Activated CD4-positive, CD25-positive, alpha-beta regulatory T cell (primary cell): ENCODE measurements at places on chromosomes 4 and X.

- no peak for DNase-seq
These were observed 3.4 kb downstream of the AIFM1 start for GRCh38 chrX:130162094-130162735.

GRCh38 chr4:105679186-105679585 lies 29.3 kb downstream of the INTS12 start:
- DNase-seq: no peak

GRCh38 chrX:29728639-29729038 lies 486.7 kb upstream of the MAGEB2 start:
- no peak for DNase-seq

GRCh38 chr4:48578132-48578968 lies 88.3 kb downstream of the ZAR1 start:
- DNase-seq: peak; percentile 4

DNA sequence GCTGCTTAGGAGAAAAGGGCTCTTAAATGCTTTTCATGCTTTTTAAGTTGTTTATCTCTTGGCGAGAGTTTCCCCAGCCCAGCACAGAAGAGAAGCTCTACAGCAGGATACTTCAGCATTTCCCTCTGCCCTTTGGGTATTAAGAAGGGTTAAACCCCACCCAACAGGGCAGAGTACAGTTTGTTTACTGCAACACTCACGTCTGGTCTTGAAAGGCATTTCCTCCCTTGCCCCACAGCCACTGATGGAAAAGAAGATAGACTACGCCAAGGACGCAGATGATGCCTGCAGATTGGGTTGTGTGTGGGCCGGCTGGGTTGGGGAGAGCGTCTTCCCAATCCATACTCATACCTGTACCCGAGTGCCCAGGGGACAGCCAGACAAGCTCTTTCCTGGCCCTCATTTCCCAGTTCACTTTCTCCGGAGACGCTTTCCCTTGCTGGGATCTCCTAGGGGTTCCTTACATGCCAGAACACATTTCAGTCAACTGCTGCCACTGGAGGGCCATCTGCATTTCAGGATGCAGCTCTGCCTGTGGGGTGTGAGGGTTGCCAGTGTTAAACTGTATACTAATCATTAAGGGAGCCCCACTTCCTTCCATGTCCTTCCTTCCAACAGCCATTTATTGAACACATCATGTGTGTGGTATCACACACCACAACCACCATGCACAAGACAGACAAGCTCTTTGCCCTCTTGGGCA lies 96.5 kb upstream of the DHX15 start:
- no peak for DNase-seq

- no peak for DNase-seq
These were observed 723 bp downstream of the WDFY3 start for GRCh38 chr4:84965553-84966381.

DNA sequence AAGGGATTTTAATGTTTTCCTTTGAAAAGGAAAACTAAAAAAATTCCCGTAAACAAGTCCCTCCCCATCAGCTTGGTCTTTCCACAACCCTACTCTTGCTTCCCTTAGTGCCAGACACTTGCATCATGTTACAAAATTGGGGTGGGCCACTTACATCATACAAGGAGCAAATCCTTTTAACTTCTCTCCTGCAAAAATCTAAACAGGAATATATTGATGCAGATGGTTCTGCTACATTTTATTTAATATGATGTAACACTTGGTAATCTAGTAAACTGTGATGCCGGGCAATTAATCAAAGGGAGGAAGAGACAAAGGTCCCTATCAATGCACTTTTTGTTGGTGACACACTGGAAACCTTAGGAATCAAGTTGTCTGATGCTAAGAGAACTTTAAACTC lies 125.3 kb downstream of the UBE2K start:
- DNase-seq: no peak

DNA sequence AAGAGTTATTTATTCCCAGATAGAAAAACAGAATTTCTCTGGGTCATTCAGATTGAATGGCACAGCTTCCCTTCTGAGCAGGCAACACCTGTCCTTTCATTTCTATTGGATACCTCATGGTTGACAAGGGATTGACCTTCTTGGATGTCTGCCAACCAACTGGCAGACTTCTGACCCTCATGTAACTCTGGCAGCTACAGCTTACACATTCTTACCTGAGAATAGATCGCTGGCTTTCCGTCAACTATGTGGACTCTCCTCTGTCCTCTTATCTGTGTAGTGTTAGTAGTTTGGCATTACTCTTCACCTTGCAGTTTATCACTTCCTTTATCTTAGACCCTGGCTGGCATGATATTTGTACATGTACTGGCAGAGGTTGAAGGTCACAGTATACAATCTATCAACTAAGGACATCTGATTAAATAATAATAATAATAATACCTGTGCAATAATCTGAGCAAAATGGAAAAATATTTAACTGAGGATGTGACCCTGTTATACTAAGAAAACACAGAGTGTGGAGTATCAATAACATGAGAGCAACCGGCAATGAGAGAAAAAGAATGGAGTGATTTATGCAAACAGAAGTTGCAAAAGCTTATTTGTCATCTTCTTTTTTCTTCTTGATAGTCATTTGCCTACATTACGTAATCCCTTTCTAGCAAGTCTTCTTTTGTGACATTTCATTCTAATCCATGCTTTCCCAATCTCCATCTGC lies 1118.2 kb downstream of the ARAP2 start:
- DNase-seq: no peak

GRCh38 chrX:137072396-137072795 lies 38.6 kb upstream of the GPR101 start:
- no peak for DNase-seq

GRCh38 chrX:37455381-37455780 lies 106.2 kb downstream of the PRRG1 start:
- DNase-seq: no peak

DNA sequence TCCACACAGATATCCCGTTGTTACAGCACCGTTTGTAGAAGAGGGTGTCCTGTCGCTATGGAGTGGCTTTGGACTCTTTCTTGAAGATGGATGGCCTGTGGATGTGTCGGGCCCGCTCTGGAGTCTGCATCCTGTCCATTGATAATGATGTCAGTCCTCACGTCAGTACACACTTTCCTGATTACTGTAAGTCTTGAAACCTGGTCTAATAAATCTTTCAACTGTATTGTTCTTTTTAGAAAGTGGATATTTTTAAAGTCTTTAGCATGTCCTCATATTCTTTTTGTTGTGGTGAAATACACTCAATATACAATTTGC lies 14.9 kb downstream of the MSANTD1 start:
- no peak for DNase-seq

DNA sequence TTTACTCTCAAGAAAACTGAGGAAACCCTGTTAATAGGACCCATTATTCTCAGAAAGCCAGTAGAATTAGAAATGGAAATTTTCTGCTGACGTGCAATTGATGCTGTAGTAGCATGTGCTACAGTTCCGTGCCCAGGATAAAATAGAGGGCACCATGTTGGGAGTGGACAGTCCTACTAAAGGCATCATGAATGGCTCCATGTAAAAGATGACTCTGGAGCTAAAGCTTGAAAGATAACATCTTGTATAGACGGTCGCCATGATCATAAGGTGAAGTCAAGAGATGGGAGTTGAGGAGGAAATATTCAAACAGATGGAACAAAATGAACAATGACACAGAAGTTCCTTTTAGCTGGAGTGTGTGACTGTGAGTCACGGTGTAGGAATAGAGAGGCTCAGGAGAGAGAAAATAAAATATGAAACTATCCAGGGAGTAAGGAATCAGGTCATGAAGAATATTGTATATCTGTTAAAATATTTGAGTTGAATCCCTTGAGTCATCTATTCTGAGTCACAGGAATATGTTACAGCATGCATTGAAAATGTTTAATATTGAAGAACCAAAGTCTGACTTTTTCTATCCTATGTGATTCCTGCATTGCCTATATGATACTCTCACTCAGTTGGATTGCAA lies 31.8 kb downstream of the ANXA10 start:
- no peak for DNase-seq

DNA sequence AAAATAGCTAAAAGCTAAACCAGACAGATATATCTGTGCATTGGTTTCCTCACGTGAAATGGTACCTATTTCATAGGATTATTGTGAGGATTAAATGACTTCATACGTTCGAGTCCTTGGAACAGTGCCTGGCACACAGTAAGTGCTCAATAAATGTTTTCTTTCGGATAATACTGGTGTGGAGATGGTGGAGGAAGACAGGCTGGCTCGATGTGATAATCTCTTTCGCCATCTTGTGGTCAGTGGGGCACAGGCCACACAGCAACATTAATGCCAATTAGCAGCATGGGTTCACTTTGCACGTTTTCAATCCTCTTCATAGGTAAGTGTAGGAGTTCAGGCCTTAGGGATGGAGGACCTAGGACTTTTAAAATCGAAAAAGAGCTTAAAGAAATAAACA lies 9.3 kb downstream of the PAGE4 start:
- no peak for DNase-seq

- no peak for DNase-seq
These were observed 51.1 kb downstream of the SEC24D start for GRCh38 chr4:118784776-118785175.

DNA sequence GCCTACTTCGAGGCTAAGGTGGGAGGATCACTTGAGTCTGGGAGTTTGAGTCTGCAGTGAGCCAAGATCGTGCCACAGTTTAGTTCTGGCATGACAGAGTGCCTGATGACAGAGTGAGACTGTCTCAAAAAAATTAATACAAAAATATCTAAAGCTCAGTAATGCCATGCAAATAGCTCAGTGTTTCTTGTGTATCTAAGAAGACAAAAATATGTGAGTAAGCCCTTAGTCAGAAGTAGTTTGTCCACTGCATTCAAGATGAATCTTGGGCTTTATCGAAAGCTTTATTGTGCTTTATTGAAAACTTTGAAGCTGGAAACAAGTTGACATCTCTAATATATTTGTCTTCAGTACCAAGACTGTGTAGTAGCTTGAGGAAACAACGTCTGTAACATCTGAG lies 115.9 kb downstream of the GPAT3 start:
- DNase-seq: no peak

DNA sequence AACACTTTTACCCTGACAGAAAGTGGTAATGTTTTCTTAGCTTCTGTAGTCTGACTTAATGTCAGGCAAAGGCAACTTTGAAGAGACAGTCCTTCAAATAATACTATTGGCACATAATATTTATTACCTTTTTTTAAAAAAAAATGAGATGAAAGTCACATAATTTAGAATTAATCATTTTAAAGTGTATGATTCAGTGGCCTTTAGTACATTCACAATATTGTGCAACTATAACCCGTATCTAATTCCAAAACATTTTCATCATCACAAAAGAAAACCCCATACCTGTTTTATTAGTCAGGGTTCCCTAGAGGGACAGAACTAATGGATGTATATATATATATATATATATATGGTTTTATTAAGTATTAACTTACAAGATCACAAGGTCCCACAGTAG lies 94.8 kb upstream of the TEX13A start:
- no peak for DNase-seq

DNA sequence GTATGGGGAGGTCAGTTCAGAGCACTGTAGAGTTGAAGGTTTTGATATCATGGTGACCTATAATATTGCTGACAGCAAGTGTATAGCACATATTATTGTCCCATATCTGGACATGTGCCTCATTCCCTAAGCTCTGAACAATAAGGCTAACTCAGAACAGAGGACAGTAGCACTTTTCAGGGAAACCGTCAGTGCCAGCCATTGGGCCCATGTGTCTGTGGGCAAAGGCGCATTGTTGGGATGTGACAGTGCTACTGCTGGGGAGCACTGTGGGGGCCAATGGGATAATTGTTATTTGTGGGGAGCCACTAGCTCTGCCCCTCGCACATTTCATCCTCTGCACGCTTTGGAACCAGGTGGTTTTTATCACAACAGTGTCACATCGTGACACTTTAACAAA lies 136.2 kb downstream of the ELOVL6 start:
- no peak for DNase-seq

DNA sequence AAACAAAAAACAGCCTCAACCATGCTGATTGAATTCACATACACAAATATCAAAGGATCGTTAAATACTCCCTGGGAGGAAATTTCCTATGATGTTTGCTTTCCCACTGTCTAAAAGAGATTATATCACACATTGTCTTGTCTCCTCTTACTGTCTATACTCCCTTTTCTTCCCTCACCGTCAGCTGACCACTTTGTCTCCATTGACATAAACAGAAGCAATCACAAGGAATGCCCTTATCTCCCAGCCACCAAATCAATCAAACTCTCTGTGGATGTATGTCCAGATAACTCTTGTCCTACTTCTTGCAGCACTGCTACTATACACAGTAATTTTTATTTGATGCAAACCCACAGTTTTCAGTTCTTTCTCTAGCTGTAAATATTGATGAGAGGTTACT lies 12.2 kb upstream of the NUDT9 start:
- no peak for DNase-seq

DNA sequence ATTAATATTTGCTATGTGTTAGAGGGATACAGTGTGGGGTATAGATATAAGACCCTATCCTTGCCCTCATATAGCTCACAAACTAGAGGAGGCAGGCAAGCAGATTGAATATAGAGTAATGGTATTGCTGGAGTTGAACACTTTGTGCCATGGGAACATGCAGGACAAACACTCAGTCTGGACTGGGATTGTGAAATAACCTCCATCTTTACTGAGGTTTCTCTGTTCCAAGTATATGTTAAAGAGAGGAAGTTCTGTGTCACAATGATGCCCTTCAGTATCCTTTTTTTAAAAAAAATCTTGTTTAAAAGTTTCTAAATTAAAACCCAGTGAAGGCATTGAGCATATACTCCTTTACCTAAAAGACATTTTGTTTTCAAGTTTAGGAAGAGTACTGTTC lies 8.7 kb downstream of the FABP2 start:
- no peak for DNase-seq

- no peak for DNase-seq
These were observed 18.6 kb downstream of the STK32B start for GRCh38 chr4:5069901-5070300.

- DNase-seq: no peak
These were observed 26.8 kb upstream of the ATXN3L start for GRCh38 chrX:13346646-13347045.

DNA sequence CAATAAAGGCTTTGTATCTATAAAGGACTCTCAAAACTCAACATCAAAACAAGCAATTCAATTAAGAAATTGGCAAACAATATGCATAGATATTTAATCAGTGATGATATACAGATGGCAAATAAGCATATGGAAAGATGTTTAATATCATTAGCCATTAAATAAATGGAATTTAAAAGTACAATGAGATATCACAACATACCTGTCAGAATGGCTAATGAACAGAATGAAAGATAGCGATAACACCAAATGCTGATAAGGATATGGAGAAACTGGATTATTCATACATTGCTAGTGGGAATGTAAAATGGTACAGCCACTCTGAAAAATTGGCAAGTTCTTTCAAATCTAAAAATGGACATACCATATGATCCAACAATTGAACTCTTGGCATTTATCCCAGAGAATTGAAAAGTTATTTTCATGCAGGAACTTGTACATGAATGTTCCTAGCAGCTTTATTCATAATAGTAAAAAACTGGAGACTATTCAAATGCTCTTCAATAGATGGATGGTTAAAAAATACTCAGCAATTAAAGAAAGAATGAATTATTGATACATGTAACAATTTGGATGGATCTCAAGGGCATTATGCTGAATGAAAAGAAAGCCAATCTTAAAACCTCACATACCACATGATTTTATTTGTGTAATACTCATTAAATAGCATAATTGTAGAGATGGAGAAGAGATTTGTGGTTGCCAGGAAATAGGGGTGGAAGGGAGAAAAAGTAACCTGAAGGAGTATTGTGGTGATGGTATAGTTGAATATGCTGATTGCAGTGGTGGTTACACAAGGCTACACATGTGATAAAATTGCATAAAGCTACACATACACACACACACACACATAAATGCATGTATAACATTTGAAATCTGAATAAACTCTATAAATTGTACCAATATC lies 45.9 kb upstream of the ALG13 start:
- DNase-seq: no peak
